ENCODE measurements at places on chromosomes 5 and 9. TPM values are rescaled to one million over a fixed set of nuclear protein-coding genes. Genes with fewer than 3 reads are reported as not detected.

The C6 gene
- not detected for total RNA-seq

GRCh38 chr5:40410964-40411635 lies 268.6 kb upstream of the PTGER4 start:
- peak; percentile 90 for ATAC-seq

DNA sequence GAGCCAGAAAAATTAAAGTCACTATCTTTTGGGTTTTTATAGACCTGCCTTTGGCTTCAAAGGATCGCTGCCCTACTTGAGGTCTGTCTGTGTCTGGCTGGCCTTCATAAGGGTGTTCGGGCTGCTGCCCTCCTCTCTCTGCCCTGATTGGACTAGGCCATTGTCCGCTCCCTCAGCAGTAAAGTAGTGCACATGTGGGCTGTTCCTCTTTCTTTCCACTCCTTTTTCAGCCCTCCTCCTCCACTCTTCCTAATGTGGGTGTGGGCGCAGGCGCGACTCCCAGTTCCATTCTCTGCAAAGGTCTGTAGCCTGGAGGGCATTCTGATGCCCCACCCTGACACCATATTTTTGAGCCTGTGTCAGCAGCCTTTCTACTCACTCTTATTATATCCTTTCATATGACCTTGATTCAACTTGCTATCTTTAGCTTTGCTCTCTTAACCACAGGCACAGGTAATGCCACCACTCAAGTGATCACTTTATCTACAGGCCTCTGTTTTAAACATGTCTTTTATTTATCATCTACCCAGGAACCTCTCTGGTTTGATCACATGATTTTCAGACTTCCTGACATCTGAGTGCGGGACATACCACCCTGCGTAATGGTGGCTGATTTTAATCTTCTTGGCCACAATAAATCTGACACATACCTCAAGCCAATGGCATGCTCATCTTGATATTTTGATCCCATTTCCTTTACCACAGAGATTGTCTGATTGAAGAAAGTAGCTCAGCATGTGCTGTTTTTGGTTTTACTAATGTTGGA lies 144.5 kb downstream of the AOPEP start:
- ATAC-seq, result peak; percentile 74

The ACO1 gene
- total RNA-seq, result 14.0 TPM

- no peak for ATAC-seq
Observed at GRCh38 chr9:135221951-135222631, 134.6 kb downstream of the OLFM1 start.

The LPAR1 gene
- total RNA-seq, result 7.5 TPM

The EQTN gene
- total RNA-seq, result not detected

- no peak for ATAC-seq
Observed at GRCh38 chr9:97632248-97632984, 752 bp downstream of the TSTD2 start.

- no peak for ATAC-seq
Observed at GRCh38 chr9:94029932-94030317, 54.3 kb upstream of the PTPDC1 start.

- ATAC-seq, result no peak
Observed at GRCh38 chr5:76455531-76456133, 52.5 kb downstream of the IQGAP2 start.

The GDA gene
- 0.52 TPM for total RNA-seq
